ENCODE measurements at places on chromosomes 16 and 17. TPM values are rescaled to one million over a fixed set of nuclear protein-coding genes. Genes with fewer than 3 reads are reported as not detected.

DNA sequence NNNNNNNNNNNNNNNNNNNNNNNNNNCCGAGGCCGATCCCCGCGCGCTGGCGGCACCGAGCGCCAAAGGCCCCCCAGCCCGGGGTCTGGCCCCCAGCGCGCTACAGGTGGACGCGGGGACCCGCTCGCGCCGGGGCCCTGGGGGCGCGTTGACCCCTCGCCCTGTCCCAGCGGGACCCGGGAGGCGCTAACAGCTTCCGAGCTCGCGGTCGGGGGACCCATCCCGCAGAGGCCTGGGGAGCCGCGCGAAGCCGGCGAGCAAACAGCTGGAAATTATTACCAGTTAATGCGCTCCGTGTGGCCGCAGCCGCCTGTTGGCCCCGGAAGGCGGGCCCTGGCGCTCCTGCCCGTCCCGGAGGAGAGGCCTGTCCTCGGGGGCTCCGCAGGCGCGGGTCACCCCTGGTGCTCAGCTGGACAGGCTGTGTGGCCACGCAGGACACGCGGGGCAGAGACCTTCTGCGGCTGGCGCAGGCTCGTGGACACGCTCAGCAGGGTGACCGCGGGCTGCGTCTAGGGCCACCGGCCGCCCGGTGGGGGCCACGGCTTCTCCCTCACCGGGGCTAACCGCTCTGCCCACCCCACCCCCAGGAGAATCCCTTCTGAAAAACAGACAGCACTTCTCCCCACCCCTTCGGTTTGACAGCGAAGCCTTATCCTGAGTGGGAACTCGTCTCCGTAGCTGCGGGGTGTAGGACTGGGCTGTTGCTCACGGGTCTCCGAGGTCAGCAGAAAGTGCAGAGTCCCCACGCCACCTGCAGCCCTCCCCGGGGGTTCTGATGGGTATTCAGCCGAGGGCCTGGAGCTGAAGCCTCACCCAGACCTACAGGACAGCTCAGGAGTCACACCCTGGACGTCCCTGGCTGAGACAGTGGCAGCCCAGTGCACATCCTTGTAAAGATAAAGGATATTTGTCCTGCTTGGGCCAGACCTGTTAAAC is 138.7 kb upstream of the RPH3AL start:
- DNase-seq: peak; percentile 12

GRCh38 chr16:87115646-87116045 is 201.5 kb downstream of the C16orf95 start:
- no peak for DNase-seq

The RPH3AL gene
- 14.1 TPM for total RNA-seq

DNA sequence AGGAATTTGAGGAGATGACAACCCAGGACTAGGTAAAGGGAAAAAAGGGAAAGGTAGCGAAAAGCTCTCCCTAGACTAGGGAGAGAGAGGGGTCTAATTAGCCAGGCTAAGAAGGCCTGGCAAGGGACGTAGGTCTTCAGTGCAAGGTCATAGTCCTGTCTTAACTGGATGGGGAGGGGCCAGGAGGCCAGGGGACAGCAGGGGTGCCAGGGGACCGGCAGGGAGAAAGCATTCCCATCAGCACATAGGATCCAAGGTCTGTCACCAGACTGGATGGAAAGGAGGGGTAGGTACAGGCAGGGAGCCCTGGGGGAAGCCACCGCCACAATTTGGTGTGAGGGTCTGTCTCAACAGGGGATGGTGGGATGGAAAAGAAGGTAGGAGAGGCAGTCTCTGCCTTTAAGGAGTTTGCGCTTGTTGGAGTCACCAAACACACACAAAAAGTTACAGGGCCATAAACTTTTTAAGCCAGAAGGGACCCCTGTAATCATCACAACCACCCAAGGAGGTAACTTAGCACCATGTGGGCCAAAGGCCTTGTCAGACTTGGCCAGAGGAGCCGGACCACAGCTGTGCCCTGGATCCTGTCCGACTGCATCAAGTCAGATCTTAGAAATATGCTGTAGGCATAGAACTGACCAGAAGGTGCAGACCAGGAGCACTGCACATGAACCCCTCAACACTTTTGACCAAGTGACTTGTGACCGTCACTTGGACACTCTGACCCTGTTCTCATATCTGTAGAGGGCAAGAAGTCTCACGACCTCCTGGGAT is 10.0 kb downstream of the AXIN2 start:
- DNase-seq: no peak

GRCh38 chr17:35448214-35448898 is at the start of gene SLFN13:
Gene SLFN13, minus strand, starts transcription at chr17:35448766. Its CDS starts 3,086 bp downstream, at chr17:35445680.
- DNase-seq: peak; percentile 79

- no peak for DNase-seq
Observed at GRCh38 chr17:1244606-1245012, 25.6 kb upstream of the BHLHA9 start.

The B4GALNT2 gene
- 1.3 TPM for total RNA-seq

DNA sequence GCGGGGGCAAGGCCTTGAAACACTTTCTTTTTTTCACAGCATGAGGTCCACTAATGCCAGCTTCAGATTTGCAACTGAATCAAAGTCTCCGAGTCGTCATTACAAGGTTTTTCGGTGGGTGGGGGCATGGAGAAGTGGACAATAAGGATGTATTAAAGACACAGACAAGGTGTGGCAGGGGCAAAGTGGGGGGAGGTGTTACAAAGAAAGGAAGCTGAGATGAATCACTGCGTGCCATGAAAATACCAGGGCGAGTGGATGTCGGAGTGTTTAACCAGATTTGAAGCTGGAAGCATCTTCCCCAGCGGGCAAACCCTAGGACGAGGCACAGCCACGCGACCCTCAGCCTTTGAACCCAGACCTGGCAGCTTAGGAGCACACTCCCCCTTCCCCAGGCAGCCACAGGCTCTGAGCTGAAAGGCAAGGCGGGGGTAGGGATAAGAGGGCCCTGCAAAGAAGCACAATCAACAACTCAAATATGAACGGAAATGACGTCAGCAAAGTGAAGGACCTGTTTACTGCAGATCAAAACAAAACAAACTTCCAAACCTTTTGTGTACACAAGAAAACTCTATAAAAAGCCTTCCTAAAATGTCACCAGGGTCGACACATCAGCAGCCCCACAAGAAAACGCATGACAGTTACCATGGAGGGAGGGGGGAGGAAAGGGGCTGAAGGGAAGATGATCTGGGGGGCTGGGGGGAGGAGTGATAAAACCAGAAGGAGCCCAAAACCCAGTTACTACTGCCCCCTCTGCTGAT is 5.6 kb upstream of the ZFHX3 start:
- peak; percentile 53 for DNase-seq

DNA sequence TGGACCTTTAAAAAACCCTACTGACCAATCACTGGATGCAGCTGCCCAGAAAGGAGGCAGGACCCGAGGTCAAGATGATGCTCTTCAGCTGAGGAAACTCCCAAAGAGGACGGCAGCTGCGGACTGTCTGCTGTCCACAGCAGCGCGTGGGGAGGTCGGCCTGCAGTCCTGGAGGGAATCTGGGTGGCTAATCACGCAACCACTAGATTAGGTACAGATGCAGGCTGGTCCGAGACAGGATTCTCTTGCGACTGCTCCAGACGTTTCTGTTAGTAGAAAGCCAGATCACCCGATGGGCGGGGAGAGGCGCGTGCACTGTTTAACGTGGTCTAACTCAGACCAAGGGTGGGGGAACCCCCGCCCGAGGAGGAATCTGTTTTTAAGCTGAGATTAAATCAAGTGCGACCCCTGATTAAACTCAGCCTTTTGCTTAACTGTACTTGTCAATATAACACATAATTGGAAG is 8.8 kb downstream of the CTRB2 start:
- DNase-seq: no peak

- DNase-seq: peak; percentile 78
Observed at GRCh38 chr17:80625627-80626026, 81.0 kb downstream of the RPTOR start.

The MGAT5B gene
- 1.8 TPM for total RNA-seq

DNA sequence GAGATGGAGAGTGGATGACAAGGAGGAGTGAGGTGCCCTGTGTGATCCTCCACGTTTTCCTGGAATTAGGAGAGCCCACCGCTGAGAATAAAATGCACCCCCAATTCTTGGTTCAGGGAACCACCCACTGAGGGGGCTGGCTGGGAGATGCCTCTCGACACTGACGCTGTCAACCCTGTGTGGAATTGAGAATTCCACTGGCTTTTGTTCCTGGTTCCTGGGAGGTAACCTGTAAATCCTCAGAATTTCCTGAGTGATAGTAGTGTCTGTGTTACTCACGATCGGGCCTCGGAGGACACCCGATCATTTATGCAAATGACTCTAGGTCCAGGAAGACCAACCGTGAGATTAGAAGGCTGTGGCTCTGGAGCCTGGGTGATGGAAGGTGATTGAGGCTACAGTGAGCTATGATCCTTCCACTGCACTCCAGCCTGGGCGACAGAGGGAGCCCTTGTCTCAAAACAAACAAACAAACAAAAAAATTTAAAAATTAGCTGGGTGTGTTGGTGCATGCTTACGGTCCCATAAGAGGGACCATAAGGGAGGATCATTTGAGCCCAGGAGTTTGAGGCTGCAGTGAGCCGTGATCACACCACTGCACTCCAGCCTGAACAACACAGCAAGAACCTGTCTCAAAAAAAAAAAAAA is 11.7 kb upstream of the PRPSAP1 start:
- DNase-seq: no peak

All from Calu3 (cell line).